ENCODE measurements at places on chromosomes 7 and 10.

DNA sequence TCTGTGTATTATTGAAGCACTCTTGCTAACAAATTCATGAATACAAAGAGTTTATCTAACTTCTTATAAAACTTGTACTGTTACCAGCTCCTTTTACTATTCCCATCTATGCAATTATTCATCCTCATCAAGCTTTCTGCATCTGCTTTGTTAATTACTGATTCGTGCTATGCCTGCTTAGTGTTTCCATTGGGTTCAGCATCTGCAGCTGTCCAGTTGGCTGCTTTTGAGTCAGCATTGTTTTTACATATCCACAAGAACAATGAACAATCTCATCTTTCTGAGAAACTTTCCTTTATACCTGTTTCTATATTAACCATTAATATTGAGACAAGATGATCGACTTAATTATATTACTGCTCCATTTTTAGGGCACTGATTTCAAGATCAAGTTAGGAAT is 19.6 kb upstream of the ANLN start:
- DNase-seq = no peak

DNA sequence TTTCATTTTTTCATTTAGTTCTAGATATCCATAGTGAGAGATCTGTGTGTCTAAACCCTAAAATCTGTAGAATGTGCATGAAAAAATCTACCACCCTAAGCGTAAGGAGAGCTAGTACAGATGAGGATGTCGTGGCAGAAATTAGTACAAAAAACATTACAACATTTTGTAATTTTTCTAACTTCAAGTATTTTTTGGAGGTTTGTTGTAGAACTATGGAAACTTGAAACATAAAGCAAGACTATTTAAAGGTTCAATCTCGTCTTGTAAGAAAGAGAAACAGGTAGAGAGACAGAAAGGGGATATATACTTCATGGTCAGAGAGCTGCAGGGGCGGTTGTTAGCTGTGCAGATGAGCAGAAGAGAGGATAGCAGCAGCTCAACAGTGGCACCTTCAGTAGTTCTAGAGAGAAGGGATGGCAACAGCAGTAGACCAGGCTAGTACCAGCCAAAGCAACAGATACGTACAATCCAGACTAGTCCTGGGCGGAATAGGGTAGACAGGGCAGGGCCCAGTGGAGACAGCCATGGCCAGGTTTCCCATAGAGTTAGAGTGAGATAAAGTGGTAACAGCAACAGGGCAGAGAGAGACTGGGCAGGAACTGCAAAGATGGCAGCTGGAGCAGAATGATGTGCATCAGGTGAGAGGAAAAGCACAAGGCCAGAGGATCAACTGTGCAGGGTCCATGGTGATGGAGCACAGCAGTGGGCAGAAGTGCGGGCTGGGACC is 145.2 kb downstream of the FRMD4A start:
- peak; percentile 22 for DNase-seq

DNA sequence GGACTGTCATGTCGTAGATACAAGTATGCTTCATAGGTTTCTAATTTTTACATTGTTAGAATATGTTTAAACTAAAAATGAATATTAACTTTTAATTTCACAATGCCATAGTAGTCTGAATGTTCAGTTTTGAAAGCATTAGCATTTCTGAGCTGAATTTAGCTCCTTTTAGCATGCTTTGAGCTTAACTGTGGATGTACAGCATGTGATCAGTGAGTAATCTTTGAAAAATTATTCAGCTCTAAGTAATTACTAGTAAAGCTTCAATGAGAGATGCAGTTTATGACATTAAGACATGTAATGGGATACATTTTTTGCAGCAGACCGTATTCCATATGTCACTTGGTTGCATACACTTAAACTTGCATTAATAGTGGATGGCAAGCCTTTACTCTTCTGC is 114.1 kb upstream of the WNT16 start:
- DNase-seq = no peak

DNA sequence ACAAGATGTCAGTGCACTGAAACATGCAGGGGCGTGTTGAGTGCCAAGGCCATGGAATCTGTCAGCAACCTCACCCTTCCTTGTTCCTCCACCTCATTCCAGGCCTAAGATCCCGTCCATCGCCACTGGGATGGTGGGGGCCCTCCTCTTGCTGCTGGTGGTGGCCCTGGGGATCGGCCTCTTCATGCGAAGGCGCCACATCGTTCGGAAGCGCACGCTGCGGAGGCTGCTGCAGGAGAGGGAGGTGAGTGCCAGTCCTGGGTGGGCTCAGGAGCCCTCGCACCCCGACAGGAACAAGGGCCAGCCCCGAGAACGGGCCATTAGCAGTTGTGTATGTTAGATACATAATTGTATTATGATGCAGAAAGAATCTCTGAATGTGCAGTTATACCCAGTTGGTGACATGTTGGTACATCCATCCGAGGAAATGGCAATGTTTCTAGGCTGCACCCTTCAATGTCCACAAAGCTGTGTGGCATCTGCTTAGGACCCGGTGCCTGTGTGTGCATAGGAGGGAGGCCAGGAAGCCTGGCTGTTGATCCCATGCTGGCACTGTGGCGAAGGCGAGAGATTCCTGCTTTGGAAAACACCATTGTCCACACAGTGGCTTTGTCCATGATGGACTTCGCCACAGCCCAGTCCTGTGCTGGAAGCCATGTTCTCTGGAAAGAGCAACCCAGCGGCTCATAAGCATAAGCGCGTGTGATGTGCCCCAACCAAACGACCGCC is 154.2 kb downstream of the EGFR start:
- no peak for DNase-seq

DNA sequence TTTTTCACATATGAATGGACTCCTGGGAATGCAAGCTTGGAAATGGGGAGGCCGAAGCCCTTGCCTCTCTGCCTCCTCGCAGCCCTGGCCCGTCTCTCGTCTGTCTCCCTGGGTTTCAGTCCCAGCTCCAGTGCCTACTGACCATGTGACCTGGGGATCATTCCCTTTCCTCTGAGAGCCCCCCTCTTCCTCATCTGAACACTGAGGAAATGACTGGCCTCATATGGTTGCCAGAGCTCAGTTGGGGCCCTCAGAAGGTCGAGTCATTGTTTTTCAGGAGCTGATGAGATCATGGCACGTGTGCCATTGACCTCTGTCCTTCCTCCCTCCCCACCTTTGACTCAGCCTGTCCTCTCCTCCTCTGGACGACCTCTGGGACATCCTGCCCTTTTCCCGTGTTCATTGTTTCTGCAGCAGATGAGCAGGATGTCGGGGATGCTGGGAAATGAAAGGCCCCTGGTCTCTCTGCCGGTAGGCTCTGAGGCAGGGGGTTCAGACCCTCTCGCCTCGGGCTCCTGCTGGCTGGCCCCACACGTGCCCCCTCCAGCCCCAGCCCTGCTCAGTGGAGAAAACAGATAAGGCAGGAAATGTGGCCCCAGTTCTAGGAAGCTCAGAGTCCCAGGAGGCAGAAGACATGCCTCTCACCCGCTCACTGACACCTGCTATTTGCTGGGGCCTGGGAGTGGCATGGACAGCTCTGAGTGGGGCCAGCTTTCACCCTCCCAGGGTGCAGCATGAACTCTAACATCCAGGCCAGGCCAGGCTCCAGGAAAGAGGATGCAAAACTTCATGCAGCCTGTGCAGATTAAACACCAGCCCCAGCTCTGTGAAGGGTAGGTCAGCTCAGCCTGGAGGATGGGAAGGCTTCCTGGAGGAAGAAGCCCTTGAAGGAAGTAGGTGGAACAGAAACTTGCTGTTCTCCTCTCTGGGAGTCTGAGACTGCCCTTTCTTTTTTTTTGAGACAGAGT is 8.3 kb upstream of the PPP1R35 start:
- DNase-seq = no peak

GRCh38 chr10:80158598-80159127 is 26.1 kb downstream of the PLAC9 start:
- no peak for DNase-seq

DNA sequence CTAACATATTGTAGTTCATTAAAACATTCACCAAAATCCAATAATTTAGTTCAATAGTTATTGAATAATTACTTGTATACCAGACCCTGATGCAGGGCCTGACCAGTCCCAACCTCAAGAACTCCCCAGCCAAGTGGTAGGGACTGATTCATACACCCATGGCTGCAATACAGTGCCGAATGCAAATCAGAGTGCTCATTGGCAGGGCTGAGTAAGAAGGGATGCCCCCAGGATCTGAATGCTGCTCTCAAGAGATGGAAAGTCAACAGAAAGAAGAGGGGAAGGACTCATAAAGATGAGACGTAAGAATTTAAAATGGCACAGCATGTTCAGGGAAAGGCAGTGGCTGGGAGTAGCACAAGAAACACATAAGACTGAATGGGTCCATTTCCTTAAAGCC is 29.9 kb downstream of the ZNF438 start:
- DNase-seq = no peak

GRCh38 chr7:100397315-100398081 is 24.2 kb downstream of the PILRA start:
- no peak for DNase-seq

DNA sequence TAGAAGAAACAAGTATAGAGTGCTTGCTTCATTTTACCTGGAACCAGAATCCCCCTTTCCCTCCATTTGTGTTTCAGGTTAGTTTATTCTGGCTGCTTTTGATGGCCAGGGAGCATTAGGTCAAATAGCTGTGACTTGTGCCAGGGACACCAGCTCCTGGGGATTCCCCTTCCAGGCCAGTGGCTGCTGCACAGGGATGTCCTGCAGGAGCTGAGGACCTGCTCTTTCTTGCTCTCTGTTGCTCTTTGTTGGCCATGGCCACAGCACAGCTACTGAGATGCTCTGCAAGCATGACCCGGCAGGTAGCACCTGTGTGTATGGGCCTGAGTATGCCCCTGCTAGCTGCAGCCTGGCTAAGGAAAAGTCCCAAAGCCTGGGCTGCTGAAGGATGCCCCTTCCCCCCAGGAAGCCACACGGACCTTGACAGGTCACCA is 208.9 kb downstream of the EBF3 start:
- no peak for DNase-seq

GRCh38 chr10:89029785-89030437 is 39.3 kb downstream of the FAS start:
- peak; percentile 75 for DNase-seq

DNA sequence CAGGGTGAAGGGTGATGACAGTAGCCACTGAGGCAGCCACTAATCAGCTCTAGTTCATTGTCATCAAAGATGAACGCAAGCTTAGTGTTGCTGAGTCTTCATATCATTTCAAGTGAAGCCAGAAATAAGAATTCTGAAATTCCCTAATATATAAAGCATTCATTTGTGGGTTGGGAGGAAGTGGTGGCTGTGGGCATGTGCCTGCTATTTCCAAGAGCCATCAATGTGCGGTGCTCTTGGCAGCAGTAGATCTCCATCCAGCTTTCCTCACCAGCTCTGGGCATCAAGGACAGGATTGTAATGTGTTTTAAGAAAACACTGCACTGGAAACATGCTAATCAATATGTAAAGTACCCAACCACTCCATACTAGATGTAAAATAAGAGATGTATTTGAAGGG is 202.5 kb upstream of the AHR start:
- no peak for DNase-seq

- no peak for DNase-seq
Measured at GRCh38 chr10:92747600-92747999, 57.8 kb downstream of the HHEX start.

GRCh38 chr10:71573562-71574518 is 145.7 kb downstream of the C10orf105 start:
- DNase-seq = no peak

- DNase-seq = no peak
Measured at GRCh38 chr10:77296534-77297392, 340.8 kb downstream of the KCNMA1 start.

DNA sequence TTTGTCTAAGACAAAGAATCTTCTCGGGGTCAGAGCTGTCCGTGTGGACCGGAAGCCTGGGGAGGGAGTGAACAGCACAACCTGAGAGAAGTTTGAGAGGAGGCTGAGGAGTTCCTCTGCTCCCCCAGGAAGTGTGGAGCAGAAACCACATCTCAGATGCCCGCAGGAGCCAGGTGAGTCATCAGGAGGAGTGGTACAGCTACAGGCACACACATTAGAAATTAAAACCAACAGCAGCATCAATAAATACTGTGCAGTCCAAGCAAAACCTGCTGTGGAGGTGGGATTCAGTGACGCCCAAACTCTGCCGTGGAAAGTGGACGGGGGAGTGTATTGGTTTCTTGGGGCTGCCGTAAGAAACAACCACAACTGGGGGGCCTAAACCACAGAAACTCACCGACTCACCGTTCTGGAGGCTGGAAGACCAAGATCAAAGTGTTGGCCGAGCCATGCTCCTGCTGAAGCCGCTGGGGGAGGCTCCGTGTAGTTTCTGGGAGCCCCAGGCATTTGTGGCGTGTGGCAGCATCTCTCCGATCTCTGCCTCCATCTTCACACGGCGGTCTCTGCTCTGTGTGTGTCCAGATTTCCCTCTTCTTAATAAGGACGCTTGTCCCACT is 31.2 kb upstream of the GARS1 start:
- DNase-seq = no peak
